ENCODE measurements at places on chromosomes 7 and 10. TPM values are rescaled to one million over a fixed set of nuclear protein-coding genes. Genes with fewer than 3 reads are reported as not detected.

The INA gene
- not detected for total RNA-seq

The NKX6-2 gene
- total RNA-seq, result not detected

The RBP3 gene
- not detected for total RNA-seq

The AP1S1 gene
- 143 TPM for total RNA-seq

The ZNF117 gene
- 1.9 TPM for total RNA-seq

The EPHA1 gene
- not detected for total RNA-seq

The CHST3 gene
- 15.2 TPM for total RNA-seq

The ELAPOR2 gene
- 0.59 TPM for total RNA-seq

The TM9SF3 gene
- total RNA-seq, result 118 TPM

The HEPACAM2 gene
- total RNA-seq, result not detected

The TSPAN33 gene
- total RNA-seq, result 7.6 TPM

The OR9A2 gene
- not detected for total RNA-seq

The TRPV6 gene
- total RNA-seq, result not detected

The LLCFC1 gene
- not detected for total RNA-seq

The MRLN gene
- not detected for total RNA-seq

The PTPN20 gene
- 21.1 TPM for total RNA-seq

The ZC3HAV1 gene
- total RNA-seq, result 45.8 TPM

The LRRC4 gene
- not detected for total RNA-seq

The SRRM3 gene
- total RNA-seq, result 2.9 TPM

The SUN1 gene
- 78.1 TPM for total RNA-seq

The UNC5B gene
- 50.9 TPM for total RNA-seq

The IL15RA gene
- total RNA-seq, result 13.3 TPM

The GATAD1 gene
- total RNA-seq, result 47.7 TPM

The CDK1 gene
- 193 TPM for total RNA-seq

The PTER gene
- 32.0 TPM for total RNA-seq

The CCDC6 gene
- 37.6 TPM for total RNA-seq

The TNS3 gene
- 20.0 TPM for total RNA-seq

Data from NCI-H460 (cell line).